ENCODE measurements at places on chromosomes 2 and 18. TPM values are rescaled to one million over a fixed set of nuclear protein-coding genes. Genes with fewer than 3 reads are reported as not detected.

Gene POTEC
- not detected for total RNA-seq

Gene IL1RL1
- total RNA-seq, result not detected

Gene TMEM247
- not detected for total RNA-seq

Gene ARHGAP15
- 165 TPM for total RNA-seq

Gene MAL
- total RNA-seq, result 102 TPM

Gene FOXD4L1
- total RNA-seq, result not detected

Gene HOXD12
- not detected for total RNA-seq

Gene NCKAP1
- total RNA-seq, result 2.4 TPM
